ENCODE measurements at places on chromosomes 12 and 14.

- DNase-seq = no peak
Observed at GRCh38 chr12:67222302-67222701, 46.9 kb upstream of the CAND1 start.

DNA sequence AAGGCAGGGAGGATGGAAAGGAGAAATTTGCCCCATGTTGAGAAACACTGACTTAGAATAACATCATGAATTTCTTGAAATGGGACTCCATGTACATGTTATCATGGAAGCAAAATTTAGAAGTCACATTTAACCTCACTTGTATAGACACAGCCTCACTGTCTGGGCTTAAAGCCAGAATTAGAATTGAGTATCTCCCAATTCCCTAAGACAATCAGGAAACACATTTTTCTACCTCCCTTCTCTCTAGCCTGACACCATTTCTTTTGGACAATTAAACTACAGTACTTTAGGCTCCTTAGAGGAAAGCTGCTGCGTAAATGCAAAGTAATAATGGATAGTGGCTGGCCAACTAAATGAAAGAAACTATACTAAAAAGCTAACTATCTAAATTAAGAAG, 795.5 kb downstream of the C12orf50 start:
- DNase-seq = no peak

DNA sequence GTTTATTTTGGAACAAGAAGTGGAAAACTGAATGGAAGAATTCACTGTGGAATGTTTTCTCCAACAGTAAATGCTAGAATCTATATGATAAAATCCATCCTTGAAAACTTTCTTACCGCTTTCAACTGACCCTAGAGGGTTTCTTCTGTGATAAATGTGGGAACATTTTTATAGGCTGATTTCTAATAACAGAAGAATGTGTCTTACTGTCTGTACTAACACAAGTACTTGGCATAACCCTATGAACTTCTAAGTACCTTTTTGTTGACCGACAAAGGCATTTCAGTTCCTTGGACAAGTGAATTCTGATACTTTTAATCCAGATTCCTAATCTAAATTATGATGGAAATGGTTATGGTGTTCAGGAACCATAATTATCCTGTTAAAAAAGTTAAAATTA, 1109.7 kb upstream of the FLRT2 start:
- no peak for DNase-seq

GRCh38 chr12:110677982-110678381, 10.9 kb downstream of the HVCN1 start:
- no peak for DNase-seq

GRCh38 chr14:42192738-42193653, 586.3 kb downstream of the LRFN5 start:
- DNase-seq = no peak

- DNase-seq = peak; percentile 83
Observed at GRCh38 chr12:106246891-106247673, 738 bp downstream of the CKAP4 start.

DNA sequence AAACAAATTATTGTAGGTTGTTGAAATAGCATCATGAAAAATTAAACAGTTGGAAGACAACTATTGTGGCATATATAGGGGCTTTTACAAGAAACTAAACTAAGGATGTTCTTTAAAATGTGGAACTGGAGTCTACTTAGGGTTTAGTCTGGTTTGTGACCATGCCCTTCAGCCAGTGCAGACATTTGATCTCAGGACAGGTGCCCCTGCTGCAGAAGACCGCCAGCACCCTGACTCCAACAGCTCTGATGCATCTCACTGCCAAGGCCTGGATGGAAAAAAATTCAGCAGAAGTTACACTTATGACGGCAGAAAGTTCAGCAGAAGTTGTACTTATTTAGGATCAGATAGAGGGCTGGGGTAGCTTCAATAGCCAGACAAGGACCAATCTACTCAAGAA, 51.5 kb downstream of the TMEM117 start:
- DNase-seq = no peak

- DNase-seq = no peak
Observed at GRCh38 chr14:63371033-63371432, 52.3 kb upstream of the GPHB5 start.

- no peak for DNase-seq
Observed at GRCh38 chr14:52690983-52691760, 4.2 kb downstream of the ERO1A start.

- DNase-seq = no peak
Observed at GRCh38 chr12:9651265-9651729, 18.2 kb upstream of the CLEC2D start.

GRCh38 chr12:50927766-50928224, 24.5 kb upstream of the HIGD1C start:
- DNase-seq = no peak

DNA sequence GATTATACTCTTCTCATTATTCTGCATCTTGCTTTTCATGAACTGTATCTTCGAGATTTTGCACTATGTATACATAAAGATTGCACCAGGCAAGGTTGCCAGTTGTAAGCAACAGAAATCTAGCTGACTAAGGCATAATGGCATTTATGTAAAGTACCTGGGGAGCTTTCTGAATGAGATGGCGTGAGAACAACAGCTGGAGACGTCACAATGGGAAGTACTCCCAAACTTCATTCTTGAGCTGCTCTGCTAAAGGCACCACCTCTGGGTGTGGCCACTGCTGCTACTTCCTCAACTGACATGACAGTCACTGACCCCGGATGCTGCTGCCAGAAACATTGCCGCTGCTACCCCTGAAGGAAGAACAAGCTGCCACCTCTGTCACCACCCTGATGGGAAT, 220.7 kb downstream of the NOVA1 start:
- DNase-seq = no peak

- no peak for DNase-seq
Observed at GRCh38 chr12:49227713-49228112, 37.2 kb upstream of the TUBA1C start.

All from ecto neural progenitor cell (in vitro differentiated cells).